NCI-H1694 (cell line): ENCODE measurements at places on chromosomes 4 and X.

- DNase-seq: no peak
Measured at GRCh38 chr4:13601848-13602247, 25.7 kb downstream of the BOD1L1 start.

GRCh38 chr4:85884251-85884650 is 409.3 kb downstream of the ARHGAP24 start:
- no peak for DNase-seq

DNA sequence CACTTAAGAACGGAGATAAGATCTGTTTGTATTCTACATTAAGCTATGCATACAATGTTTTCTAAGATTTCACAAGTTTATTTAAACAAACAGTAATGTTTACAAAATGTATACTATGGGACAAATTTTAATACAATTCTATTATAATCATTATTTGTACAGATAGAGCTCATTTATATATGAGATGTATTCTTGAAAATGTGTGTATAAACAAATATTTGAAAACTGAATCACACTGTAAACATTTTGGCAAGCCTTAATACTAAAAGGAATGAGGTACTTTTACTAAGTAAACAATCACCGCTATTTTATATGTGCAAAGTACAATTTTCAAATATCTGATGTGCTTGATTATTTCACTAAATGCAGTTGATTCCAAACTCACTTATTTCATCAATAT is 119.2 kb upstream of the MAB21L2 start:
- DNase-seq: no peak

DNA sequence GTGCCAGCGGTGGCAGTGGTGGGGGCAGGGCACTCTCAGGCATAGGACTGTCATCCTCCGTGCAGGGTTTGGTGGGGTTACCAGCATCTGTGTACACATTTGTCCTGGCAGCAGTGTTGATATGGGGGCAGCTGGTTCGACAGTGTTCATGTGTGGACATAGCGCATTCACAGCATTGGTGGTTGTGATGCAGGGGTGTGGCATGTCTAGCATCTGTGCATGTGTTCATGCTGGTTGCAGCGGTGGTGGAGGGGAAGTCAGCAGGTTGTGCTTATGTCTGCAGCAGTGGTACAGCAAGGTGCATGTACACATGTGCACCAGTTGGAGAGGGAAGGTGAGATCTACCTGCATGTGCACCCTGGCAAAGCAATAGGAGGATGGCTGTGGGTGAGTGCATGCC is 75.3 kb upstream of the ZXDB start:
- no peak for DNase-seq

- DNase-seq: no peak
Measured at GRCh38 chr4:55074386-55074785, 51.0 kb downstream of the KDR start.

DNA sequence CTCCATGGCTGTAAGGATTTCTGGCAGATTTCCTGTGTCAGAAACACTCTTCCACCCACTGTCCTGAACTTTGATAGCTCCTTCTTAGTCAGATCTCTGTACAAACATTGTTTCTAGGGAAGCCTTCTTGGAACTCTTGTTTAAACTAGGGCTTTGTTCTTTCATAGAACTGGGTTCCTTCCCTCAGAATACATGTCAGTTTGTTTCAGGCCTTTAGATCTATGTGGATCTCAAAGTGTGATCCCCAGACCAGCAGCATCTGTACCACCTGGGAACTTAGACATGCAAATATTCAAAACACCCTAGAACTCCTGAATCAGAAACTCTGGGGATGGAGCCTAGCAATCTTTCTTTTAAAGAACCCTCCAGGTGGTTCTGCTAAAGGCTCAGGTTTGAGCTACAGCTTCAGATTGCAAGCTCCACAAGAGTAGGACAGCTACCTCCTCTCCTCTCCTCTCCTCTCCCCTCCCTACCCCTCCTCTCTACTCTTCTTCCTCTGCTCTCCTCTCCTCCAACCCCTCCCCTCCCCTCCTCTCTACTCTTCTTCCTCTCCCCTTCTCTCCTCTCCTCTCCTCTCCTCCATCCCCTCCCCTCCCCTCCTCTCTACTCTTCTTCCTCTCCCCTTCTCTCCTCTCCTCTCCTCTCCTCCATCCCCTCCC is 12.7 kb downstream of the RASSF6 start:
- DNase-seq: no peak

DNA sequence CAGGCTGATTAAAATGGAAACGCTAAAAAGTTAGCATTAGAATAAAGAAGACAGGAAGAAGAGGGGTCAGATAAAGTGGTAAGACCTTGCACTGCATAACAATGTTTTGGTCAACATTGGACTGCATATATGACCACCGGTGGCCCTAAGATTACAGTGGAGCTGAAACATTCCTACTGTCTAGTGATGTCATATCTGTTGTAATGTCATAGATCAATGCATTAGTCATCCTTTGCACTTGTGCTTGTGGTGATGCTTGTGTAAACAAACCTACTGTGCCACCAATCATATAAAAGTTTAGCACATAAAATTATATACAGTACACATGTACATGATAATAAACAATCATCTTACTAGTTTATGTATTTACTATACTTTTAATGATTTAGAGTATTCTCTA is 73.0 kb downstream of the TMEM165 start:
- no peak for DNase-seq

DNA sequence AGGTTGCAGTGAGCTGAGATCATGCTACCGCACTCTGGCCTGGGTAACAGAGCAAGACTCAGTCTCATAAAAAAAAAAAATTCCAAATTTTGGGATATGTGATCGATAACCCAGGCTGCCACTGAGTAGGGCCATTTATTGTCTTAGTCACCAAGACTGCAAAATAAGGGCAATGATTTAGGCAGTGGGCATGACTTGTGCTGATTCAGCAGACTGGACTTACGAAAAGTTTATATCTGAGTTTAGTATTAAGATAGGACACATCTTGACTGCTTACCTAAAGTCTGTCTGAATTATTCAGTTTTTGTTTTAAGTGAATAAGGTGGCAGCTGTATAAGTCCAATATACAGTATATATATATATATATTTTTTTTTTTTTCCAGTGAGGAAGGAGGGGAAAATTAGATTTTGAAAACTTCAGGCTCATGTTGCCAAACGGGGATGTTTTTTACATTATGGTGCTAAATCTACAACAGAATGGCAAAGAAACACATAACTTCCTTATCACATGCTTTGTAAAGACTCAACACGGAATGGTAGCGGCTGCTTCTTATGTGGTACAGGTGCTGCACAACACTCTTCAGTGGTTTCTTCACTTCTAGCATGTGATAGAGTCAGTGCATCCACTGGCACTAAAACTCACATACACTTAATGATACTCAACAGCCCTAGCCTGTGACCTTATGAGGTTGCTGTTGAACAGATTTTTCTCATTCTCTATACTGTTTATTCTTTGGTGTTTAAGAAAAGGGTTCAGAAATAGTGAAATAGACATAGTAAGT is 6.5 kb downstream of the TEX13D start:
- DNase-seq: no peak

- no peak for DNase-seq
Measured at GRCh38 chrX:108516184-108516583, 76.5 kb downstream of the COL4A5 start.

- DNase-seq: no peak
Measured at GRCh38 chrX:121782976-121783375, 735.6 kb downstream of the GLUD2 start.

GRCh38 chrX:144791298-144791697 is 456.0 kb upstream of the SPANXN1 start:
- no peak for DNase-seq

GRCh38 chr4:111798840-111799239 is 346.4 kb upstream of the FAM241A start:
- DNase-seq: no peak

DNA sequence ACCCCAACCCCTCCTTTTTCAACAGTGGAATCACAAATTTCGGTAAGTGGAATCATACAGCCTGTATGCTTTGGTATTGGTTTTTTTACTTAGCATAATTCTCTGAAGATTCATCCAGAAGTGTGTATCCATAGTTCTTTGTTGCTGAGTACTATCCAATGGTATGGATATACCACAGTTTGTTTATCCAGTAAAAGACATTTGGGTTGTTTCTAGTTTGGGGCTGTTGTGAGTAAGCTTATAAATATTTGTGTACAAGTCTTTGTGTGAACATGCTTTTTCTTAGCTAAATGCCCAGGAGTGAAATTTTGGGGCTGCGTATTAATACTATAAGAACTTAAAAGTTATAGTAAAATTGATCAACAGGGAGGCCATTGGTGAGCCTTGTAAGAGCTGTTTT is 57.5 kb upstream of the GC start:
- no peak for DNase-seq

DNA sequence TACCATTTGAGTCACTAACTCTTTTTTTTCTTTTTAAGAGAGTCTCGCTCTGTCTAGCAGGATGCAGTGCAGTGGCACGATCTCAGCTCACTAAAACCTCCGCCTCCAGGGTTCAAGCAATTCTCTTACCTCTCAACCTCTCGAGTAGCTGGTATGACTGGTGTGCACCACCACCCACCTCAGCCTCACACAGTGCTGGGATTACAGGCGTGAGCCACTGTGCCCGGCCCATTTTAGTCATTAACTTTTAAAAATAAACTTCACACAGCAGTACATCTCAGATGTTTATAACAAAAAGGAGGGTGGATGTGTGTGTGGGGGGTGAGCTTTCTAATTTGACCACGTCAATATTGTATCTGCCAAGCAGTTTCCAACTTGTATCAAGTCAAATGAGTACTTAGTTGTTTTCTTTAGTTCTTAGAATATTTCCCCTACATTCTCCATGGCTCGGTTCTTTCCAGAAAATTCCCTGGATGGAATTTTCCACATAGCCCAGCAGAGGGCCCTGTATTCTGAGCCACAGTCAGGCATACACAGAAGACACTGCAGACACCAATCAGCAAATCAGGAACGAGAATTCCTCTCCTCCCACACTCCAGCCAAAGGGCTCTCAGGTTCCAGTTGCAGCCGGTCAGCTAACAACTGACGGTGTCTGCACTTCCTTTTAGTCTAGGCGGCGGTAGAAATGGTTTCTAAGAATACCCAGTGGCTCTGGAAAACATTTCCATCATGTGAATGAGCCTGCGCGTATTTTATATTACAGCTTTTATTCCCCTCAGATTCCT is 20.1 kb upstream of the ARAF start:
- DNase-seq: peak; percentile 17

DNA sequence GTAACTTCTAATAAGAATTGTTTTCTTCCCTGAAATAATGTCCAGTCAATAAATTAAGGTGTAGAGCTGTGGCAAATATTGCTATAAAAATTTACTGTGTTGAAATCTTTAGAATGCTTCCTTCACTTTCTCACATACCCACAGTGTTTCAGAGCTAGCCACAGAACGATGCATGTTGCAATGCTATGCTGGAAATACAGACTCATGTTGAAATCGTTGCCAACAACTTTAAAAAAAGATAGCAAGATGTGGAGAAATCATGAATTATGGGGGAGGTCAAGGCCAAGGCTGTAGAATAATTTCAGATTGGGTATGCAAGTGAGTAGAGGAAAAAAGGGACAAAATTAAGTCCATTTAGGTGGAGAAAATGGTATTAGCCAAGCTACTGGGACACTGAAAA is 204.8 kb downstream of the VEGFC start:
- DNase-seq: no peak

- no peak for DNase-seq
Measured at GRCh38 chr4:184409911-184410692, 64.2 kb downstream of the IRF2 start.

GRCh38 chrX:31233941-31234496 is 162.2 kb upstream of the FTHL17 start:
- DNase-seq: no peak

DNA sequence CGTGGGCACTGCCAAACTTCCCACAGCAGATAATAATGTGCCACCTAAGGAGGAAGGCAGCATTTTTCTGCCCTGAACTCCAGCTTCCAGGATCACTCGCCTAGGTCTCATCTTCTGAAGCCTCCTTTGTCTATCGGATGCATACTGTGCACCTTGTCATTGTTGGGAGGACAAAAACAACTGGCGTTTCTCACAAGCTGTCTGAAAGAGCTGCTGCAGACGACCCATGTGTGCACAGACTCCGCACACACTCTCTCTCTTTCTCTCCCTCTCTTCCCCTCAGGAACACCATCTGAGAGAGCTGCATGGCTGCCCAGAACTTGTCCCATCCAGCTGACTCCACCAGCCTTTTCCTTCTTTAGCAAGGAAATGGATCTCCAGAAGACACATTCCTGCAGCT is 83.0 kb downstream of the MAML3 start:
- no peak for DNase-seq

- DNase-seq: peak; percentile 30
Measured at GRCh38 chrX:149631234-149632165, at the start of gene TMEM185A. Gene TMEM185A, minus strand, starts transcription at chrX:149631792. Its CDS starts 212 bp downstream, at chrX:149631580.

DNA sequence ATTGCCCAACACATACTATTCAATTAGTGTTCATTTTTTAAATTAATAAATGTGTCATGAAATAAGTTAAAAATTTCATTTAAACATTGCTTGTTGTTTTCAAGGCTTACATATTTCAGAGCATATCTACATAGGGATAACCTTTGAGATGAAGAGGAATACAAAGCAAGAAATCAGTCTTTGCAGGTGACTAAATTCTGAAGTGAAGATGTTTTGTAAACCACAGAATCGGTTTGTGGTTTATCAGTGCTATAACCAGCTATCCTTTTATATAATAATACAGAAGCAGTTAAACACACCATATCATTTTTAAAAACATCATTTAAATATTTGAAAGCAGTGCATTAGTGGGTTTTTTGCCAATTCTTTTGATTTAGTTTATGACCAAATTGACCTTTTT is 26.9 kb downstream of the FAM241A start:
- DNase-seq: no peak
